ENCODE measurements at places on chromosomes 6 and 20.

GRCh38 chr6:126880964-126881363 lies 237.5 kb upstream of the RSPO3 start:
- no peak for DNase-seq

- no peak for DNase-seq
Observed at GRCh38 chr20:33276303-33277113, 6.5 kb upstream of the BPIFB1 start.

- no peak for DNase-seq
Observed at GRCh38 chr6:134147034-134147533, 94.7 kb upstream of the SLC2A12 start.

DNA sequence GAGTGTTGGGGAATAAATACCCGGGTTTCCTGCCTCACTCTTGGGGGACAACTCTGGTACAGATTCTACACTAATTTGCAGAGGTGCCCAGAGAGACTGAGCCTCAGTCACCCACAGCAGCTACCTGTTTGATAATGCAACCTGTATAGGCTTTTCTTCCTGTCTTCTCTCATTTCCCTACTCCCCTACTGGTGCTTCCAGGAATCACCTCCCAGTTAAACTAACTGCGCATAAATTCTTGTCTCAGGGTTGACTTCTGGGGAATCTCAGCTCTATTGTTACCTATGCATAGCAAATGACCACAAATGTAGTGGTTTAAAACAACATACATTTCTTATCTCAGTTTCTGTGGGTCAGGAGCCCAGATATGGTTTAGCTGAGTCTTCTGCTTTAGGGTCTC lies 11.3 kb downstream of the OCSTAMP start:
- DNase-seq, result no peak

- DNase-seq, result no peak
Observed at GRCh38 chr20:11271319-11271718, 597.5 kb upstream of the JAG1 start.

DNA sequence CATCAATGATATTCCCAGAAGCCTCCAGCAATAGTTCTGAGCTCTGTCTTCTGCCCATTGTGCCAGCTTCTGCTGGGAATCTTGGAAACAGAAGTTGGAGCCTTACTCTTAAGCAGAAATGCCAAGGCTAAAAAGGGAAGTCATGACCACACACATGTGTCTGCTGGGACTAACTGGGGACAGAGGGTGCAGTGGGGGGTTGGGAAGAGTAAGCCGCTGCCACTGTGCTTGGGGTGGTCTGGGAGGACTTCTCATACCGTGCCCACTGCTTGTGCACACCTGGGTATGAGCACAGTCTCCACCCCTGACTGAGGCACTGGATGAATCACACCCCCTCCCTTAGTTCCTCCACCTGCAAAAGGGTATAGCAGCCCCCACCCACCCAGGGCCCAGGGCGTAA lies 90.7 kb downstream of the CDC5L start:
- no peak for DNase-seq

DNA sequence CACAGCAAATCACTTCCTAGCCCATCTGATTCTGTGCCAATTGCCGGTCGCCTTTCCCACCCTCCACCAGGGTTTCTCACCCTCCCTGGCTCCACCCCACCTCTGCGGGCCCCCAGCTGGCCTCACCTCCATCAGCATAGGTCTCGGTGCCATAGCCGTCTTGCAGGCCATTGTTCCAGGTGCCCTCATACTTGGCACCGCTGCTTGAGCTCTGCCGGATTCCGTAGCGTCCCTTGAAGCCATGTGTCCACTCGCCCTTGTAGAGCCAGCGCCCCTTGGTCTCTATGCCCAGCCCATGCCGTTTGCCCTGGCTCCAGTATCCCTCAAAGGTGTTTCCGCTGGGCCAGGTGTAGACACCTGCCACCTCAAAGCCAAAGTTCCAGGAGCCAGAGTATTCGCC lies 787 bp downstream of the JPH2 start:
- DNase-seq, result no peak

DNA sequence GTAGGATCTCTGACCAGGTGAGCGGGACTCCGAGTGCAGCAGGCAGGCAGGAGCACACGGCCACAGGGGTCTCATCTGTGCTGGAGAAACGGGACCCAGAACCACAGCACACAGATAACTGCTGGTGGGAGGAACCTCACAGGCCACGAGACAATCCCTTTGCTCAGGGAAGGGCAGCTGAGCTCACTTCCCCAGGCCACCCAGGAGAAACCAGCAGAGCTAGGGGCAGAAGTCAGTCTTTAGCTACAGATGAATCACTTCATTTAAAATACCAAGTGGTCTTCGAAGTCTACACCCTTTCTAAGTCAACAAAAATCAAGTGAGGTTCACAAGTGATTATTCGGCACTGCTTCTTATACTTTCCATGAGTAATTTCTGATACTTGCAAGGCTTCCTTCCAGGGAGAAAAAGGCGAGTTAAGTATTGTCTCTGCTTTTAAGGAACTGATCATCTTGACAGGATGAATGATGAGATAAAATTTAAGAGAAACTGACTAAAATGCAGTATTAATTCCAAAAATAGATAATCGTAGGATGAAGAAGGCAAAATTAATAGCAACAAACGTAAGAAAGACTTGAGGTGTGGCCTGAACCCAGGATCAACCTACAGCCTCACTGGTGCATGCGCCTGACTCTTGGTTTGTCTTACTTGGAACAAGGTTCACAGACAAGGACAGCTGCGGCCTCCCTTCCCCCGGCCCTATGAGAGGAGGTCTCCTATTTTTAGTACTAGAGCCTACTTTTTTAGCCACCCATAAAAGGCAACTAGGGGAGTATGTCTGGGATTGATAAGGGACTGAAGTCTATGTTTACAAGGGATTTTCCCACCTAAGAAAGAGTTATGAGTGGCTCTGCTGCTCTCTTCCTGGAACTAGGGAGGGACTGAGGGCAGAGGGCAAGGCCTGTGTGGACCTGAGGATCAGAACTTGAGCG lies 233.6 kb downstream of the TTLL2 start:
- DNase-seq, result no peak

DNA sequence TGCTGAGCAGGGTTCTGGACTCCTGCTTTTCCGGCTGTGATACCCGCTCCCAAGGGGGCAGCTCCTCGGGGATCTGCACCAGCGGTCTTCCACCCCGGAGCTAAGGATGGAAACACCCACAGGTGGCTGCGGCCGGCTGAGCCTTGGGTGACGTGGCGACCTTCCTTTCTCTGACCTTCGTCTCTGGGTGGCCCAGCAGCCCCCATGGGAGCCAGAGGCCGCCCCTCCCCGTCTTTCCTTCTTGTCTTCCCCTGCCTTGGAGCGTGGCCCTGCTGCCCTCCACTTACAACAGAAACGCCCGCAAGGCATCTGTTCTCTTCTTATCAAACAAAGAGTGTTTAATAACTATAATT lies 405.7 kb downstream of the TAF4 start:
- no peak for DNase-seq

DNA sequence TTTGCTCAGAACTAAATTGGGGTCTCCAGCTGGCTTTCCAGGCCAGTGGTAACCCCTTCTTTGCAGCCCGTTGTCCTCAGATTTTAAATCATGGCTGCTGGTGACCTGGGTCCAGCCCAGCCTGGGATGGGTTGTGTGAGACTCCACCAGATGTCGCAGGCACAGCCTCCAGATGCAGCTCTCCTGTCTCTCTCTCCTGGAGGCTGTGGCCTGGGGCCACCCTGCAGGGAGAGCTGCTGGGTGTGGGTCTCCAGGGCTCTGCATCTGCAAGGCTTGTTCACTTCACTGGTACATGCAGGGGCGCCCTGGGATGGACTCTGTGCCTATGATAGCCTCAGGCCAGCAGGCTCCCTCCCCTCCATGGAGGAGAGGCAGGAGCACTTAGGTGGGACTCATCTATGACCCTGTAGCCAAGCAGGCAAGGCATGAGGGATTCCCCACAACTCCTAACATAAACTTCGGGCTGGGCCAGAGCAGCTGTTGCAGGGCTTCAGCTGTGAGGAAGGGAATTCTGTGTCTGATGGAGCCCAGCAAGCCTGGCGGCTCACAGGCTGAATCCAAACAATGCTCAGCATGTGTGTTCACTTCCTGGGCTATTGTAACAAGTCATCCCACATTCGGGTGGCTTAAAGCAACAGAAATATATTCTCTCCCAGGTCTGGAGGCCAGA lies 94.7 kb upstream of the NXT1 start:
- DNase-seq, result peak; percentile 35

DNA sequence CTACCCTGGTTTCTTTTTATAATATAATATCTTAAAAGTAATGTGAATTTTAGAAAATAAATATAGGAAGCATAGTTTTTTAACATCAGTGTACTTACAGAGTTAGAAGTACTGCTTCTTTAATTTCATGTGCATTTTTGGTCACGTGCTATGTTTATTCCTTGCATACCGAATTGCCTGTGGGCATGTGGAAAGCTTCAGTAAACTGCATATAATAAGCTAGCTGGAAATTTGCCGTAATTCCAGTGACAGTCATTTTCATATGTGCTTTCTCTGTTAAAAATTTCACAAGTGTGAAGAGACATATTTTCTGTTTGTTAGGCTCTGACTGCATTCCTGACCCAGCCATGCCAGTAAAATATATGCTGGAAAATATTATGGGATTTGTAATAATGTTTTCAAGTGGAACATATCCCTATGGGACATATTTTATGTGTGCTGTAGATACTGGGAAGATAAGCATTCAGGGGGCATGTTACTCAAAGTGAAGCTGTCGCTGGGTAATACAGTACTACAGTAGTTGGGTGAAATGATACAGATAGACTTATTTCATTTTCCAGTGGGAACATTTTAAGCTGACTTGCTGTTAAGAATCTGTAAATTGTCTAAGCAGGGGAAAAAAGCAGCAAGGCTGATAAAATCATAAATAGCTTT lies 616.7 kb downstream of the FRK start:
- DNase-seq, result no peak

- no peak for DNase-seq
Observed at GRCh38 chr6:156082012-156082411, 626.4 kb upstream of the NOX3 start.

Measured in hepatic stellate cell (primary cell).